CD4-positive, alpha-beta T cell treated with Interleukin-12 subunit alpha and Interleukin-12 subunit beta, for 1 hour (primary cell): ENCODE measurements at places on chromosomes 16 and 17.

DNA sequence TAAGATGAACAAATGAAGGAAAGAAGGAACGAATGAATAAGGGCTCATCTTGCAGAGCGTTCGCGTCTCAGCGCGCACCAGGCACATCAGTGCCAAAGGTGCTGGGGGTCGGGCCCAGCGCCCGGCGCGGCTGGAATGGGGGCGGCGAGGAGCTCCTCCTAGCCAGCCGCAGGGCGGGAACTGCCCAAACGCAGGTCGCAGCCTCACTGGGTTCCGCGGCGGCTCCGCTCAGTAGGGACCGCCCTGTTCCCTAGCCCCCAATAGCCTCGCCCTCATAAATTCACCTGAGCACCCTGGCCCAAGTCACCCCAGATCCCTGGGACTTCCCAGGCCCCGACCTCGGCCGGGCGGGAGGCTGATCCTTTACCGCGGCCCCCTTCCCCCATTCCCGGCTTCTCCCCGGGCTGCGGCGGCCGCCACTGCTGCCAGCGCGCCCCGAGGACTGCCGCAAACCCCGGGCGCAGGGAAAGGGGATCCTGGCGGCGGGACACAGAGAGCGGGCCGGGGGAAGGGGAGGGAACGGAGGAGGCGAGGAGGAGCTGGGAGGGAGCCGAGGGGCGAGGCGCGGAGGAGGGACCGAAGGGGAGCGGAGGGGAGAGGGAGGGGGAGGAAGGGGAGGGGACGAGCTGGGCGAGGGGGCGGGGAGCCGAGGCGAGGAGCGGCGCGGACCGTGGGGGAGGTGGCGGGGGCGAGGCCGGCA is 377 bp upstream of the CRHR1 start:
- no peak for DNase-seq

- no peak for DNase-seq
Observed at GRCh38 chr16:81700071-81700779, 78.9 kb upstream of the PLCG2 start.

- DNase-seq: no peak
Observed at GRCh38 chr17:64335486-64335885, 55.2 kb downstream of the PECAM1 start.

- no peak for DNase-seq
Observed at GRCh38 chr17:51164911-51165679, 1.1 kb upstream of the NME2 start.

GRCh38 chr16:626787-627453 is 3.9 kb upstream of the WFIKKN1 start:
- DNase-seq: no peak
